ENCODE measurements at places on chromosomes 7 and 10. TPM values are rescaled to one million over a fixed set of nuclear protein-coding genes. Genes with fewer than 3 reads are reported as not detected.

GRCh38 chr10:77825965-77826364, 100.6 kb downstream of the DLG5 start:
- DNase-seq, result no peak

- DNase-seq, result no peak
These were observed 37.8 kb downstream of the FAM13C start for GRCh38 chr10:59324597-59324996.

DNA sequence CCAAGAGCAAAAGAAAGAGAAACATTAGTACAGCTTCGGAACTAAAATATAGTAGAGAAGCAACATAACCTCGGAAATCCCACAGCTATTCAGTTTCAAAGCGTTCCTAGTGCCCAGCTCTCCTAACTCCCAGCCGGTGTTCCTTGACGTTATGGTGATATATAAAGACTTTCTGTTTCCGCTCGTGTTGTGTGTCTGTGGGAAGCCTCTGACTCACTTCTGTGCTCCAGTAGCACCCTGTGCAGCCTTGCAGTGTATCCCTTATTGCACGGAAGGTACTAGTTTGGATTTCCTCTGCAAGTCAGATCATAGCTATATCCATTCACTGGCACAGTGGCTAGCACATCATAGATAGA, 535 bp downstream of the ASAH2B start:
- peak; percentile 34 for DNase-seq

DNA sequence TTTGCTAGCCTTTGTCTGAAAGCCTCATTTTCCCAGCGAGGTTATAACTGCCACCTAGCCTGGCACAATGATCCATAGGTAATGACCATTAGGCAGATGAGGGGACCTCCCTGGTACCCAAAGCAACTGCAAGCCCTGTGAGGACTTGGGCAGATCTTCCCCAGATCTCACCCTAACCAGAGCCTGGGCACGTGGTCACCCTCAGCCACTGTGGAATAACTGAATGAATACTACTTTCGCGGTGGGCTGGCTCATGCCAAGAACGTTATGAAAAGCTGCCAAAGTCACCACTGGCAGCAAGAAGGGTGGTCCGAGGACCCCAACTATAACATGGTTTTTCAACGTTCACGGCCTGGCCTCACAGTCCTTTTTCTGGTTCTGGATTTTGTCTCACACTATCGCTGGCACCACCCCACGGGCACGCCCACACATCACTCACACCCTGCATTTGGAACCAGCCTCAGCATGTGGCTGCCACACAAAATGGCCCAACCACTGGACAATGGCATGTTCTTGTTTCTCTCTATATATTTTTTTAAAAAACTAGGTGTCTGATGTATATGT, 3.4 kb downstream of the PRKAG2 start:
- no peak for DNase-seq

DNA sequence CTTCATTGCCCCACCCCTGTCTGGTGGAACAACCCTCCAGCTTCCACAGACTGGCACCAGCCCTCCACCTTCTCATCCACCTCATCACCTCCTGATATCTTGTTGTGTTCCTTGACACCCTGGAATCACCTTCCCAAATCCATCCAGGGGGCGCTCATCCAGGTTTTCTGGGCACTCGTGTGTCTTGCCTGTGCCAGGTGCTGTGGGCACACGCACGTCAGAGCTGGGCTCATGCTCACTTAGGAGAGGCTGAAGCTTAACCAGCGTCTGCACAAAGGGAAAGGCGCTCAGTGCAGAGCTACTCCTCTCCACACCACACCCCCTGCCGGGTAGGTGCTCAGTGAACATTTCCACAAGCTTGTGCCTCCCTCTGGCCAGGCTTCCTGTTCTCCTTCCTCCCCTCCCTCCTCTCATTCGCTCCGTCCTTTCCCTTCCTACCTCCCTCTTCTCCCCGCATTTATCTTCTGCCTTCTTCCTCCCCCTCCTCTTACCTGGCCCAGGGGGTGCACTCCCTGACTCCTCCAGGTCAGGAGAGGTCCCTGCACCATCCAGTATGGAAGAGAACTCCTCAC, 4.8 kb downstream of the ADCYAP1R1 start:
- DNase-seq, result peak; percentile 45

DNA sequence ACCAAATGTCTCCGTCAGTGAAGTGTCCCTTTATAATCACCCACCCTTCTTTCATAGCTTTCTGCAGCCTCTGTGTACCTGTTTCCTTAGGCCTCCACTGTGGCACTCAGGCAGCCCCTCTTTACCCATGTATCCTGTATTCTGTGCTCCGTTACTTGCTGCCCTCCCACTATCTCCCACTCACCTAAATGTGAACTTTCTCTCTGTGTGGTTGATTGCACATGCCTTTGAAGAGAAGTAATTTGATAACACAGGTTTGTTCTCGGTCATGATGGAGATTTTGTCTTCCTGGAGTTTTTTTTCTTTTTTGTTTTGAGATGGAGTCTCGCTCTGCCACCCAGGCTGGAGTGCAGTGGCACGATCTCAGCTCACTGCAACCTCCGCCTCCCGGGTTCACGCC, 61.5 kb downstream of the REEP3 start:
- DNase-seq, result no peak

DNA sequence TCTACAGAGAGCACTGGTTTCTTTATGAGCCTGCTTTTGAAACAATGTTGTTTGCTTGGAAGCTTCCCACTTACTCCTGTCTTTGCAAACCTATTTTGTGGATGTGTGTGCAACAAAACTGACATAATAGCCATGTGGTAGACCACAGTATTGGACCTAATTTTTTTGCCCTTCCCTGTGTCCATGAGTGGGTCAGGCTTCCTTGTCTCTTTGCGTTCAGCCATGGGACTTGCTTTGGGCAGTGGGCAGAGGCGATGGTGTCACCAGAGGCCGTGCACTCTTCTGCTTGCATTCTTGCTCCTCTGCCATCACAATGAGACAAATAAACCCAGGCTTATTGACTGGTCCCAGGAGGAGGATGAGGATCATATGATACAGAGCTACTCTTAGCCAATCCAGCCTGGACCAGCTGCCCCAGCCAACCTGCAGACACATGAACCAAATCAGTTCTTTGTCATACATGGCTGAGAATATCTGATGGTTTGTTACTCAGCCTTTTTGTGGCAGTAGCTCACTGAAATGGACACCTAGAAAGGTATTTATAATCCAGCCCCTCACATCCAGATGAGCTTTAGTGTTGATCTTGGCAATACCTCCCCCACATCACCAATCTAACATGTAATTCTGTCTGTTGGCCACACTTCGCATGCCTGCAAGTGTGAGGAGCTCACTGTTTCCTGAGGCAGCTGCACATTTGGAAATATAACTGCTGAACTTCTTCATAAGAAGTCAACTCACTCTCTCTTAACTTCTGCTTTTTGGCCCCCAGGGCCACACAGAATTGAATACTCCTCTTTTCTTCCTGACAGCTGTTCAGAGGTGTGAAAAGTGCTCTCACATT, 427.8 kb upstream of the ZMIZ1 start:
- DNase-seq, result no peak

GRCh38 chr7:152883858-152884257, 124.3 kb downstream of the ACTR3B start:
- DNase-seq, result no peak

DNA sequence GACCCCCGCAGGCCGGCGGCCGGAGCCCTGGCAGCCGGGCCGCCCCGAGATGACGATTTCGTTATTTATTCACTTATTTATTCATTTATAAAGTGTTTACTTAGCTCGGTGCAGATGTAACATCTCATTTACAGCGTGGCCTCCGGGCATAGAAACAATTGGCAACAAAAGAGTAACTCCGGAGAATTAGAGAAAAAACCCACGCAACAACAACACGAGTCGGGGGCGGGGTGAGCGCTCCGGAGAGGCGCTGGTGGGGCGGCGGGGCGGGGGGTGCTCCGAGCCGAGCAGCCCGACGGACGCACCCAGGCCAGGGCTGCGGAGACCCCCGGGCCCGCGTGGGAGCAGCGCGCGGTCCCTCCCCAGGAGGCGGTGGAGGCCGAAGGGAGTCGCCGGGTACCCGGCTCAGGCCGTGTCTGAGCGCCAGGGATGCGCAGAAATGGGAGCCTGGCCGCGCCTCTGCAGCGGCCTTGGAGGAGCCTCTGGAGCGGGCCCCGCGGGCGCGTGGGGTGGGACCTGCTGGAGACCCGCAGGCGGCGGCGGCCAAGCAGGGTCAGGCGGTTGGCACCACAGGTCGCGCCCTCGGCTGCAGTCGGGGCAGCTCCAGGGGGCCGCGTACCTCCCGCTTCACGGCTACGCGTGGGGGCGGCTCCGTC, 14.3 kb downstream of the UNCX start:
- no peak for DNase-seq

- no peak for DNase-seq
These were observed 3.2 kb downstream of the VSTM4 start for GRCh38 chr10:49112098-49112497.

DNA sequence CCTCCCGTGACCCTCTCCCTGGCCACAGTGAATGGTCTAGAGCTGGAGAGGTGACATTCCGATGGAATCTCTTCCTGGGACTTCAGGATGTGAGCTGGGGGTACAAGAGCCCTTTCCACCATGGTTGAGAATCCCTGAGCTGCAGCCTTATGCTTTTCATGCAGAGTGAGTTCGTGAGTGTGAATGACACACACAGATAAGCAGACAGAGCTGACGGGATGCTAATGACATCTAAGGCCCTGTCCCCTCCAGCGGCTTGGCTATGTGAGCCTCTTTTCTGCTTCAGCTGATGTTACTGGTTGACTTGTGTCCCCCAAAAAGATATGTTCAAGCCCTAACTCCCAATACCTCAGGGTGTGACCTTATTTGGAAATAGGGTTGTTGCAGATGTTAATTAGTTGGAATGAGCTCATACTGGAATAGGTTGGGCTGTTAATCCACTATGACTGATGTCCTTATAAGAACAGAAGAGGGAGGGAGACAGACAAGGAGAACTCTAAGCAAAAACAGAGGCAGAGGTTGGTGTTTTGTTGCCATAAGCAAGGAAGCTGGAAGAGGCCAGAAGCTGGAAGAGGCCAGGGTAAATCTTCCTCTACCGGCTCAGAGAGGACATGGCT, 111.1 kb upstream of the AFAP1L2 start:
- no peak for DNase-seq

DNA sequence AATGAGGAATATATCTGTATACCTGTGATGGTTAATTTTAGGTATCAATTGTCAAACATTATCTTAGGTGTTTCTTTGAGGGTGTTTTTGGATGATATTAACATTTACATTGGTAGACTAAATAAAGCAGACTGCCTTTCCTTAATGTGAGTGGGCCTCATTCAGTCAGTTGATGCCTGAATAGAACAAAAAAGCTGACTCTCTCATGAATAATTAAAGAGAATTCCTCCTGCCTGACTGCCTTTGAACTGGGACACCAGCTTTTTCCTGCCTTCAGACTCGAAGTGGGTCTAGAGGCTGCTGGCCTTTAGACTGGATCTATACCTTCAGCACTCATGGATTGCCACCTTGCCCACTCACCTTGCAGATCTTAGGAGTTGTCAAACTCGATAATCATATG, 117.9 kb upstream of the TMEM168 start:
- no peak for DNase-seq

DNA sequence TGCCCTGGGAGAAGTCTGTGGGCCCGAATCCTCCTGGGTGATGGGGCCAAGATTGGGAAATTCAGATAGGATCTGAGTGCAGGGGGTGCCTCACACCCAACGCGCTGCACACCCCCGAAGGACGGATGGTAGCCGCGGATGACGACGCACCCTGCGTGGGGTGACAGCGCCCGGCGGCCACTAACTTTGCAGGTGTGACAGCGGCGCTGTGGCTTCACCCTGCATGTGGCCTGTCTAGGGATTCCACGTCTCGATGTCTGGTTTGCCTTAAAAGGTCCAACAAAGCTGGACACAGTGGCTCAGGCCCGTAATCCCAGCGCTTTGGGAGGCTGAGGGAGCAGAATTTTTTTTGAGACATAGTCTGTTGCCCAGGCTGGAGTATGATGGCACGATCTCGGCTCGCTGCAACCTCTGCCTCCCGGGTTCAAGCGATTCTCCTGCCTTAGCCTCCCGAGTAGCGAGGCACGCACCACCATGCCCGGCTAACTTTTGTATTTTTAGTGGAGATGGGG, 18.6 kb downstream of the ADAP1 start:
- no peak for DNase-seq

DNA sequence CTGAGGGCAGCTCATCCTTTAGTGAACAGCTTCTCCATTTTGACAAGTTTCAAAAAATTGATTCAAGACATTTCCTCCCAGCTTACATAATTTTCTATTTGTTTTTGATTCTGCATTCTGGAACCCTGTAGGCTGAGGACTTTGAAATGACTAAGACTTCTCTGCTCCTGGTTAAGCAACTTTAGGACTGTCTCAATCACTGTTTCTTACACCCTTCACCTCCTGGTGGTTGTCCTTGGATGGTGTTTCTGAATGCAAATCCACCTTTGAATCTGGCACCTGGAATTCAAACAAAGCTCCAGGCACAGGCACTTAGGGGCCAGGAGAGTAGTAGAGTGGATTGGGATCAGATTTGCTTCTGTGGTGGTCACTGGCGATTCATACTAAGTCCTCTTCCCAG, 595.5 kb downstream of the LRMDA start:
- DNase-seq, result no peak

GRCh38 chr7:98185101-98185500, 26.1 kb upstream of the BHLHA15 start:
- DNase-seq, result no peak

DNA sequence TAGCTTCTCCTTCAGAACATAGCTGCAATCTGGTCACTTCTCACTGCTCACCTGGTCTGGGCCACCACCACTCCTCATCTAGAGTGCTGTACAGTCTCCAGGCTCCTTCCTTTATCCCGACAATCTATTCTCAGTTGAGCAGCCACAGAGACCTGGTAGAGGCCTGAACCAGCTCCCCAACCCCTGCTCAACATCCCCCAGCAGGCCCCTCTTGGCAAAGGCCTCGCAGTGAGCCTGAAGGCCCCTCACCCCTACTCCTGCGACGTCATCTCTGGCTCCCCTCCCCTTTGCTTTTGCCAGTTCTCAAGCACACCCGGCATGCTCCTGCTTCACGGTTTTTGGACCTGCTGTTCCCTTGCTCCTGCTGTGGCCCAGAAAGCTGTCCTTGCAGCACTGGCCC, 113.9 kb downstream of the ARHGAP22 start:
- DNase-seq, result no peak

DNA sequence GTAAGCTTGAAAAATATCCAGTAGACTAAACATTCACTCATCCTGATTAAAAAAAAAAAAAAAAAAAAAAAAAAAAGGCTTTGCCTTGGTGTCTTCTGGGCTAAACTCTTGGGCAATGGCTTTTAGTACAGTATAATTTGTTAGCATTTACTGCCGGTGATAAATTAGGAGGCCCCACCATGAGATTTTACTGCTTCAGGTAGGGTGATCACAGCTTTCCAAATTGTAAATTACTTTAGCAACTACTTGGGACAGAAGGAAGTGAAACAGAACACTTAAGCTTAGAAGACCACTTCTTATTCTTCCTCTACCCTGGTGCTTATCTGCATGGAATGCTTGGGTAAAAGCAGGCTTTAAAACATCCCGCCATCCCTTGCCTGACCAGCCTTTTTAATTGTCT, 152.1 kb downstream of the HIBADH start:
- no peak for DNase-seq

SPDYE2 gene
- total RNA-seq, result not detected

CALML3 gene
- total RNA-seq, result not detected

PLOD3 gene
- 275 TPM for total RNA-seq

OR13A1 gene
- not detected for total RNA-seq

CRYGN gene
- not detected for total RNA-seq

COL26A1 gene
- total RNA-seq, result 0.85 TPM

All from SK-MEL-5 (cell line).